ENCODE measurements at places on chromosomes 5 and 9.

DNA sequence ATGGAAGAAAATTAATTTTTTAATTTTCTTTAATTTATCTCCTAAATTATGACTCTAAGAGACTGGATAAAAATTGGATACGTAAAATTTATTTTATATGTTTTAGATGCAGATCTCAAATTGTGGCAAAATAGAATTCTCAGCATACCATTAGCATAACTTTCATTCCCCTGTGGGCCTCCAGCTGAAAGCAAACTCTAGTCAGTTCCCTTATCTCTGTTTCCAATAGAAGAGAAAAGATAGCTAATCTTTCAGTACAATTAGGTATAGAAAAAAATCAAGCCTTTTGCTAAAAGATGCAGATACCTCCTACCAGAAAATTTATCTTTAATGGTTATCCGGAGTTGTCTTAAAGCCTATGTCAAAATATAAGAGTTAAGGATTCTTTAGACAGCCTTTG is 1530.6 kb downstream of the EFNA5 start:
- DNase-seq = no peak

GRCh38 chr5:168976311-168976970 is 324.5 kb downstream of the SLIT3 start:
- no peak for DNase-seq

DNA sequence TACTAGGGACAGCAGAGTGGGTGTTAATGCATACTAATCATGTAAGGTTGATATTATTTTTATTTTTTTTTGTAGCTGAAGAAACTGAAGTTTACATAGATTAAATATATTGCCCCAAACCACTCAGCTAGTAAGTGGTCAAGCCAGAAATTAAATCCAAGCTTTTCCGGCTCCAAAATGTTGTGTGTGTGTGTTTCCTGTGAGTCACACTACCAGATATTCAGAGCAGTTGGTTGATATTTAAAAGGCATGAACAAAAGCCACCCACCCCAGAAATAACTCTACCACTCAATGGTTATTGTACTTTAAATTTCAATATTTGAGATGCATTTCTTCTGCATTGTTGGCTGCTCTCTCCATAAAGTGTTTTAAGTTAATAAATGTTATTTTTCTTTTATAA is 29.5 kb downstream of the KCNN2 start:
- no peak for DNase-seq

GRCh38 chr5:15821506-15821905 is 321.5 kb downstream of the FBXL7 start:
- no peak for DNase-seq

- DNase-seq = no peak
Observed at GRCh38 chr9:69380301-69380700, 55.3 kb downstream of the ENTREP1 start.

DNA sequence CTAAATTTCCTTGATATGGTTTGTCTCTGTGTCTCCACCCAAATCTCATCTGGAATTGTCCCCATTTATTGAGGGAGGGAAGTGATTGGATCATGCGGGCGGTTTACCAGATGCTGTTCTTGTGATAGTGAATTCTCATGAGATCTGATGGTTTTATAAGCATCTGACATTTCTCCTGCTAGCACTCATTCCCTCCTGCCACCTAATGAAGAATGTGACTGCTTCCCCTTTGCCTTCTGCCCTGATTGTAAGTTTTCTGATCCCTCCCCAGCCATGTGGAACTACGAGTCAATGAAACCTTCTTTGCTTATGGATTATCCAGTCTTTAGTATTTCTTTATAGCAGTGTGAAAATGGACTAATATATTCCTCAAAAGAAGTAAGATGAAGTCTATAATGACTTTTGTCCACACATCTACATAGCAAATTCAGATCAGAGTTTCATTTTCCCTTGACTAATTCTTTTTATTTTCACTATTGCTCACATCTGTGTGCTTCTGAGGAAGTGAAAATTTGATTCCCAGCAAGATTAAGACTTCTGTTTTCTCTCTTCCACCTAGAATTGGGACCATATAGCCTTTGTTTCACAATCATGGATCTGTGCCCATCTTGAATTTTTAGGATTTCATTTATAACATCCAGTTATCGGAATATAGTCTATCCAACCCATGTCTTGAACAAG is 393.5 kb downstream of the DMAC1 start:
- no peak for DNase-seq

GRCh38 chr9:124724415-124725067 is 46.6 kb downstream of the NR6A1 start:
- DNase-seq = no peak

GRCh38 chr9:120914953-120915352 is 11.6 kb downstream of the TRAF1 start:
- DNase-seq = no peak

Data from H1 (cell line).